ENCODE measurements at places on chromosomes 3 and 15. TPM values are rescaled to one million over a fixed set of nuclear protein-coding genes. Genes with fewer than 3 reads are reported as not detected.

Gene GOLGA8M
- 2.5 TPM for total RNA-seq

Gene GXYLT2
- 16.2 TPM for total RNA-seq

Gene COL6A5
- total RNA-seq, result not detected

Gene IQCF5
- total RNA-seq, result not detected

Gene ZNF654
- 9.9 TPM for total RNA-seq

Gene POLR2M
- total RNA-seq, result 53.6 TPM

Gene FGF7
- 34.1 TPM for total RNA-seq

Gene STARD9
- 4.9 TPM for total RNA-seq

Gene SEMA3G
- total RNA-seq, result 9.2 TPM

Gene SHC4
- total RNA-seq, result 3.3 TPM

Gene SMCO1
- 73.0 TPM for total RNA-seq

Gene ITIH4
- 5.0 TPM for total RNA-seq

Gene RASGRF1
- not detected for total RNA-seq

Gene ARGFX
- not detected for total RNA-seq

Gene RBP2
- not detected for total RNA-seq

Gene GPR27
- 7.3 TPM for total RNA-seq

Gene GABRA5
- not detected for total RNA-seq

Gene TMCO5A
- total RNA-seq, result not detected

Gene GOLGA8K
- total RNA-seq, result 0.80 TPM

Gene SLC28A2
- not detected for total RNA-seq

Gene FETUB
- not detected for total RNA-seq

Gene A4GNT
- total RNA-seq, result not detected

Gene CHCHD4
- total RNA-seq, result 37.6 TPM

Gene ITIH1
- total RNA-seq, result not detected

Gene THAP10
- 5.6 TPM for total RNA-seq

Gene C3orf22
- total RNA-seq, result not detected

Gene GOLGA6A
- total RNA-seq, result not detected

Gene BDH1
- total RNA-seq, result 90.0 TPM

Gene MB21D2
- total RNA-seq, result 1.8 TPM

Gene CHRNB4
- not detected for total RNA-seq

Gene TMEM212
- not detected for total RNA-seq

Gene CAPN3
- total RNA-seq, result 6.0 TPM

Gene KNG1
- 0.14 TPM for total RNA-seq

Gene RYR3
- 0.08 TPM for total RNA-seq

Gene COLQ
- total RNA-seq, result 14.9 TPM

Gene TMC3
- not detected for total RNA-seq

Gene TP63
- 0.14 TPM for total RNA-seq

Gene APOD
- 92.5 TPM for total RNA-seq

Gene PIGZ
- 3.7 TPM for total RNA-seq

Gene ERICH6
- 0.55 TPM for total RNA-seq

Gene TUBGCP5
- total RNA-seq, result 11.3 TPM

Gene ANKRD34C
- total RNA-seq, result 0.66 TPM

All from left ventricle myocardium inferior (tissue), 1 donor.